ENCODE measurements at places on chromosomes 11 and 22.

GRCh38 chr11:100706179-100706578 lies 19.1 kb downstream of the ARHGAP42 start:
- DNase-seq, result no peak

DNA sequence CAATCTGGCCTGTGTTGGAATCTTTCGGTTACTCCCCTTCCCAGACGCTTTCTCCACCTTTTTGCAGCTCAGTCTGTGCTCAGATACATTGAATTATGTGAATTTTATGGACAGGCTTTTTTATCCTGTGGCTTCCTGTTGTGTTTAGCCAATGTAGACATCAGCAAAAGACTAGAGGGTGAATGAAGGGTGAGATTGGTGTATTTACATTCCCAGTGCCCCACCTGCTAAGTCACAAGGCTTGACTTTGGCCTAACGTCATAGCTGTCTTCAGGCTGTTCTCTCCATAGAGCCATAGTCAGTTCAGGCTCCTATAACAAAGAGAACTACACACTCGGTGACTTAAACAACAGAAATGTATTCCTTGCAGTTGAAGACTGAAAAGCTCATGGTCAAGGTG lies 97.5 kb upstream of the FSHB start:
- DNase-seq, result no peak

GRCh38 chr11:76314741-76315090 lies 66.2 kb downstream of the THAP12 start:
- DNase-seq, result no peak

DNA sequence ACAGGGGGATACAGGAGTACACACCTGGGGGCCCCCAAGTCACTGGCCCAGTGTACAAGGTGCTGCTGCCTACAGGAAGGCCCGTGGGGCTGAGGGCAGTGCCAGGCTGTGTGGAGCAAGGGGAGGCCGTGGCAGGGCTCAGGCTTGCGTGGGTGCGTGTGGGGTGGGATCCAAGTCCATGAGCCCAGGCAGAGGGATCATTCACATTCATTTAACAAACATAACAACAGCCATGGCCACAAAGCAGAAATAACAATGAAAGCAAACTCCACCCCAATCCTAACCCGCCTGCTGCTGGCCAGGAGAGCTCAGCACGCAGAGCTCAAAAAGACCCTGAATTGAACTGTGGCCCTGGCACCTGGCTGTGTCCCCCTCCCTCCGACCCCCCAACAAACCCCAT lies 17.0 kb upstream of the SCGB1A1 start:
- no peak for DNase-seq

DNA sequence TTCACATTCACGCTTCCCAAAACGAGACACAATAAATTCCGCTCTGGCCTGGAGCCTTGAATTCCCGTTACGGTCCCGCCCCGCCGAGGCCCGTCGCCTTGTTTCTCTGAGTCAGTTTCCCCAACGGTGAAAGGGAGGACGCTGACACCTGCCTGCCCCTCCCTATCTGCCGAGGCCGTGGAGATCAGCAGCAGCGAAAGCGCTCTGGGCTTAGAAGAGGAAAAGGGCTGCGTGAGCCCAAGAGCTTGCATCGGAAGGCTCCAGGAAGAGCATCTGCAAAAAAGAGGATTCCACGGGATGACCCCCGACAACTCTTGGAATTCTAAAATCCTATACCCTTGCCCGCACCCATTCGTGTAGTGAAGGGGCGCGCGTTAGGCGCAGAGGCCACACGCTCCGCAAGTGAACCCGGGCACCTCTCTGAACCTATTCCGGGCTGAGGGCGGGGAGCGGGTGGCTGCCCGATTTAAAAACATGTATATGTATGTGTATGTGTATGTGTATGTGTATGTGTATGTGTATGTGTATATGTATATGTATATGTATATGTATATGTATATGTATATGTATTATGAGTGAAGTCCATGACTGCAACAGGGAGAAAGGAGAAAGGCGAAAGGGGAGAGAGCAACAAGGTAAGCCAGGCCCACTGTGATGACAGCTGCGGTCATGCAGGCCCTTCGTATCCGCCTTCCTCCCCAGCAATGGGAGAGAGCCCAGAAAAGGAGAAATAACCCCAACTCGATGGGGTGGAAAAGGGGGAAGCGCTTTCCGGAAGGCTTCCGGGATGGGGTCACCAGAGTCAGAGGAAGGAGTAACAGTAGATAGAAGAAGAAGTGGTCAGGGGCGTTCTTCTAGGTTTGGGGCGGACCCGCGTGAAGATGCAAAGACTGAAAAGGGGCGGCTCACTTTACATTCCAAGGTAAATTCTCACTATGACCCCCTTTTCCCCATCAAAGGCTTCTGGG lies 948 bp upstream of the MRTFA start:
- peak; percentile 29 for DNase-seq

DNA sequence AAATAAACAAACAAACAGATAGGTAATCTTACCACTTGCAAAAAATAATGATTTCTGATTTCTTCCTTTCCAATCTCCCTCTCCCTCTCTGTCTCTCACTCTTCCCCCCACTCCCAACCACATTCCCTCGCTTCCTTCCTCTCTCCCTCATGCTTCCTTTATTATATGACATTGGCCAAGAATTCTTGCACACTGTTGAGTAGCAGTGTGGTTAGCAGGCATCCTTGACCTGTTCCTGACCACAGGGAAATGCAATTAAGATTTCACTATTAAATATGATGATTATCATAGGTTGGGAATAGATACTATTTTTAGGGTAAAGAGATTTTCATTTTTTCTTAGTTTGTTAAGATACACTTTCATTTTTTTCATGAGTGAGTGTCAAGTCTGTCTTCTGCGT lies 14.7 kb upstream of the PLAAT4 start:
- no peak for DNase-seq

- DNase-seq, result no peak
Observed at GRCh38 chr11:48114740-48115139, 101.9 kb upstream of the OR4B1 start.

- DNase-seq, result no peak
Observed at GRCh38 chr11:18253778-18254338, 5.4 kb upstream of the SAA2 start.

Measured in CD8-positive, alpha-beta memory T cell (primary cell).